ENCODE measurements at places on chromosomes 6 and 20.

DNA sequence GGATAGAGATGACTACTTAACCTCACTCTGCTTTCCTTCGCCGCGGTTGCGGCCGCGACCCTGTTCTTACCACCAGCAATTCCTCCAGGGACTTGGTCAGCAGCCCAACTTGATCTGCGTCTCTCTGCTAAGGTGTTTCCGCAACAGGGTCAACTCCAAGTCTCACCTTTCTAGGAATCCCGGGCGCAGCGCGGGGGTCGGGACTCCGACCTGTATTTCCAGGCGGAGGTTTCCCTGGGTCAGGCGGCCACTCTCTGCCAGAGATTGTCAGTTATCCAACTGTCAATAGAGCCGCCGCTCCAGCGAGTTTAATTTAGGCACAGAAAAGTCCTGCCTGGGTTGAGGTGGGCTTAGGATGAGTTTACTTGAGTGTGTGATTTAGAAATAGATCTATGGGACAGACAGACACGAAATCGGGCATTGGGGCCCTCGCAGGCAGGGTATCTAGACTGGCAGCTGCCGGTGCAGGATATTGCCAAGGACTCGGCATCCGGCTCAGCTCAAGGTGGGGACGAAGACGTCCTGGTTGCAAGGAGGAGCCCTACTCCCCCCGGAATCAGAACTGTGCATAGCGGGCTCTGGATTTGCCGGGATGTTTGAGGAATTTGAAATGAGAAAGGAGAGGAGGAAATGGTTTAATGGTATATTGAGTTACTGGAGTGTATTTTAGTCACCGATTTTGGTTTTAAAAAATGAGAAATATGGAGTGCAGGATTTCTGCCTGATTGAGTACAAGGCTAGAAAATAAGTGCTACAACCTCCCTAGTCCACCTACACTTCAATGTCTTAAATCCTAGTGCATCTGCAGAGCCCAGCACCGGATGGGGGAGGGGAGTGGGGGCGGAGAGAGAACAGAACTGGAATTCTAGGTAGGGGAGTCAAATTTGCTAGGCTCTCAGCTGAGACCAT is 23.7 kb downstream of the POM121L2 start:
- no peak for DNase-seq

- DNase-seq, result no peak
Observed at GRCh38 chr6:137715589-137716045, 151.4 kb upstream of the TNFAIP3 start.

DNA sequence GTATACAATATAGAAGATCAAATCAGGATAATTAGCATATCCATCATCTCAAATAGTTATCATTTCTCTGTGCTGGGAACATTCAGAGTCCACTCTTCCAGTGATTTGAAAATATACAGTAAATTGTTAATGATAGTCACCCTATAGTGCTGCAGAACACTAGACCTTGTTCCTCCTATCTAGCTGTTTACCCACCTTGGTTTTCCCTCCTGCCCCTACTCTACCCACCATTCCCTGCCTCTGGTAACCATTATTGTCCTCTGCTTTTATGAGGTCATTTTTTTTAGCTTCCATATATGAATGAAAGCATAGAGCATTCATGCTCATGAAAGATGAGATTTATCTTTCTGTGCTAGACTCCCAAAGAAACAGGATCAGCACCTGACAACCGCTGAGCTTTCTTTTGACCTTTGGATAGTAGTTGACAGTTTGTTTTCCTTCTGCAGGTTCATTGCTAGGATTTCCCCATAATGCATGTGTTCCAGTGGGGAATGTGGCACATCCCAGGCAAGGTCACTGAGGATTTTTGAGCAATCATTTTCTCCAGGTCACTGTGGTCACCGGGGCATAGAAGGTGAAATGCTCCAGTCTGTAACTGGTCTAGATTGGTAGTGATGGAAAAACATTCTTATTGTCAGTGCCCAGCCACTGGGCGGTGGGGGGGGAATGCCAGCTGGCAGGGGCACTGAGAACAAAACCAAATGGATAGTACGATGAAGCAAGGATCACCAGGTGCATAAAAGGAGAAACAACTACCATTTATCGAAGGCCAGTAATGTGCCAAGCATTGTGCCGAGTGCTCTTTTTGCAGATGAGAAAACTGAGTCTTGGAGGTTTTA is 33.6 kb upstream of the BCAS1 start:
- DNase-seq, result no peak

GRCh38 chr6:134235937-134236751 is 81.8 kb downstream of the SGK1 start:
- no peak for DNase-seq

DNA sequence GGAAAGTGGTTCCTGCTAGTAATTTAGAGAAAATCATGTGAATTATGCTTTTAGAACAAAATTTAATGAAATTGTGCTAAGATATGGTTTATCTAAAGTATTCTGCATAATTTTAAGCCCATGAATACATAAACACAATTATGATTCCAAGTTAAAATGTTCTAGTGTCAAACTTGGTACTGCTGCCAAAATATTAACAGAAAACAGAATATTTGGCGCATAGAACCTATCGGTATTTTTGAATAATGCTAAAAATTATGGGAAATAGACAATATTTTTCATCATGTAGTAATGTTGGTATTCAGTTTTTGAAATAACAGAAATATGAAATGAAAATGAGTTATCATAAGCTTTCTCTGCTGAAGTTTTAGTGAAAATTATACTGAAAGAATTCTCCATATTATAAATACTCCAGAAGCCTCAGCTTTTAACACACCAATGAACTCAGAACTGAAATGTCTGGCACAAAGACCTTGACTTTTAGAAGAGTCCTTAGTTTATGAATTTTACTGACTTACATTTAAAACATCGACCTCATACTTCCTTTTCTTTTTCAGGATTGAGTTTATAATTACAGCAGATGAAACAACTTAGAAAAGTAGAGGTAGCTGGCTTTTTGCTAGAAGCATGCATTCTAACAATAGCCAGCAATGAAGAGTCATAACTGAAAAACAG is 1192.3 kb upstream of the GJE1 start:
- no peak for DNase-seq

Measured in activated naive CD4-positive, alpha-beta T cell treated with anti-CD3 and anti-CD28 coated beads, Interleukin-2, amount 10 ng/mL, durations not matched to agents 7 days and 5 days (primary cell).